ENCODE measurements at places on chromosomes 13 and 19.

DNA sequence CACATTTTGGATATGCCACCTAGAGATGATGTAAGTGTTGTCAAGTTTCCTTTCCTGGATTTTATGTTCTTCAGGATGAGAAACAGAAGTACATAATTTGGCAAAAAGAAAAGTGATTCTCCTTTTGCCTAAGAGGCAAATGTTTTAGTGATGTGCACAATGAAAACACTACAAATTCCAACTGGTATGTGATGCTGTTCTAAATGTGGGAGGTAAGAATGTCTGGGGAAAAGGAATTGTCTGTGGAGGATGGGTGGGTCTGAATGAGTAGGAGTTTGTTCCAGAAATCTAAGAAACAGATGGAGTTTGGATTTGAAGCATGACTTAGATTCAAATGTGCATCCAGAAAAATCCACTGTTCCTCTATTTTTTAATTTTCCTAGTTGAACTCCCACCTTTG, 473.6 kb upstream of the SPRY2 start:
- DNase-seq: no peak

DNA sequence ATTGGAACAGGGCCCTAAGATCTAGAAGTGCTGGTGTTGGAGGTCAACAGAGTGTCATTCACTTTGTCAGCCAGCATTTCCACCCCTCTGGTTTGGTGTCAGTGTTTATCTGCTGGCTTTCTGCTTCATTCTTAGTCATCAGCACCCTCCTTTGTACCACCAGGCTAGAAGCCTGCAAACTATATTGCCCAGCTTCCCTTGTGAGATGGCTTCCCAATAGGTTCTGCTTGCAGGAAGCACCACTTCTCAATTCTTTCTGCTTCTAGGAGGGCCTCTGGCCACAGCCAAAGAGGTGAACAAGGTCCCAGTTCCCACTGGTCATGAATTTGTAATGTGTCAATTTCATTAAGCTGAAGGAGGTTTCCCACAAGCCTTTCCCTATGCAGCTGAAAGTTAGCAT, 36.4 kb upstream of the CALM3 start:
- DNase-seq: no peak

GRCh38 chr13:110215606-110216005, 91.4 kb downstream of the COL4A1 start:
- no peak for DNase-seq

GRCh38 chr19:6279620-6279930, 200 bp downstream of the MLLT1 start:
- DNase-seq: no peak

GRCh38 chr13:97369261-97369893, 64.6 kb upstream of the RAP2A start:
- DNase-seq: no peak

- DNase-seq: no peak
These were observed 432 bp downstream of the ZNF611 start for GRCh38 chr19:52734331-52734892.

DNA sequence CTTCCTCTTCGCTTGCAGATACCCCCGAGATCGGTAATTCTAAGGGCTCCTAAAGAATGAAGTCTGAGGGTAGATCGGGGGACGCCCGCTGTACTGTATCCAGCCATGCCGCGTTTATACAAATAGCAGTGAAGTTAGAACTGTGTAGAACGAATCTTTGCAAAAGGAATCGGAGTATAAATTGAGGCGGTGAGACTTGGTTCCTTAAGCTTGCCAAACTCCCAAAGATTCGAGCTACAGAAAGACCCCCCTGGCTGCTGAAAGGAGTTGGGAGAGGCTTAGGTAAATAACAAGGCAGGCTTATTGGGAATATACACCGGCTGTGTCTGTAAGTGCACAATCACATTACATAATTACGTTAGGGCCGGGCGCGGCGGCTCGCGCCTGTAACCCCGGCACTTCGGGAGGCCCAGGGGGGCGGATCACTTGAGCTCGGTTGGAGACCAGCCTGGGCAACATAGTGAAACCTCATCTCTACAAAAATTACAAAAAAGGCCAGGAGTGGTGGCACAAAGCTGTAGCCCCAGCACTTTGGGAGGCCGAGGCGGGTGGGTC, 12.2 kb downstream of the TMEM160 start:
- peak; percentile 8 for DNase-seq

All from DMS153 (cell line).